Cardiac septum (tissue), 1 donor: ENCODE measurements at places on chromosomes 4 and X. TPM values are rescaled to one million over a fixed set of nuclear protein-coding genes. Genes with fewer than 3 reads are reported as not detected.

- DNase-seq: no peak
These were observed 24.8 kb downstream of the IL13RA1 start for GRCh38 chrX:118751950-118752783.

CFAP99 gene
- total RNA-seq: not detected

GRCh38 chrX:48522291-48522690 lies 683 bp downstream of the EBP start:
- DNase-seq: no peak

GRCh38 chr4:79319975-79320374 lies 5.9 kb downstream of the NAA11 start:
- no peak for DNase-seq

DNA sequence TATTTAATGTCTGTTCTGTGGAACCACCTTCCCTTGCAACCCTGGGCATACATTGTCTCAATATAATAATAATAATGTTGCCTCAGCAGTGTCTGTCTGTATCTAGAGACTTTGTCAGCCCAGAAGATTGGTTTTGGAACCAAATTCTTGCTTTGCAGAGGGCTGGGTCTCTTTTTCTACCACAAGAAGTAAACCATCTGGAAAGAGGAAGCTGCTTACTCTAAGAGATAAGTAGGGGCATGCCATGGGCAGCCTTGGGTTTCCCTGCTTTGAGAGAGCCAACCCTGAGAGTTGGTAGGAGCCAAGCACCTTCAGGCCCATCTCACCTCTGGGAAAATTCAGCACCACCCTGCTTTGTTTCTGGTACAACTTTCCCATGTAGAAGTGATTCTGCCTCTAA lies 27.0 kb downstream of the TMEM31 start:
- DNase-seq: peak; percentile 36

GRCh38 chrX:39705290-39705689 lies 392.5 kb downstream of the BCOR start:
- DNase-seq: no peak
